ENCODE measurements at places on chromosomes 5 and 9.
A peak's percentile ranks its signal among the peaks of the same experiment; 100 is the strongest.

- DNase-seq: no peak
Observed at GRCh38 chr5:10543585-10544040, 20.3 kb upstream of the ANKRD33B start.

DNA sequence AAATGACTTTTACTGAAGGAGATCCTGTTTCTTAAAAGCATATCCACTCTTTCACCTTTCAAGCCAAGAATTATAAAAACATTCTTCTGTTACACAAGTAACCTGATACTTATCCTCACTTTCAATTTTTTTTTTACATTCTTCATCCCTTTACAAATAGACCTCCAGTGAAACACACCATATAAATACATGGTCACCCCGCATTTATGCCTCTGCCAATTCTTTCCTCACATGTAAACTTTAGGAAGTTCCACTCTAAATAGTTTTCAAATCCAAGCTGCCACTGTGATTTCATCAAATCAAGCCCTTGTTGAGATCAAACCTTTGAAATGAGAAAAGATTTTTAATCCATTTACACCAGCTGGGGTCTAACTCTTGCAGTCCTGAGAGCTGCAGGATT lies 40.0 kb downstream of the GAS1 start:
- DNase-seq: no peak

DNA sequence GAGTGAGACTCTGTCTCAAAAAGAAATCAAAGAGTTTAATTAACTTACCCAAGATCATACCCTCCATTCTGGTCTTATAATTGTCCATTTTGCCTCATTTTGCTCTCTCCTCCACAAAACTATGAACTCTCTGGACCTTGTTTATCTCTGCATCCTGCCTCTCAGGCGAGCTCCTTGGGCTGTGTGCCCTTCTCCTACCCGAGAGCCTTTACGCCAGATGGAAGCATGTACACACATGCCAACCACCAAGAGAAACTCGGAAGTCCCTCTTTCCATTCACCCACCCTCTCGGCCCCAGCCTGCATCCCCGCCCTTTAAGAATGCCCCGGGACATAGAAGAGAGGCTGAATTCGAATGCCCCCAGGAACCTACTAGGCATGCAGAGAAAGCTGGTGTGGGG lies 25.9 kb downstream of the CPLX2 start:
- DNase-seq: no peak

DNA sequence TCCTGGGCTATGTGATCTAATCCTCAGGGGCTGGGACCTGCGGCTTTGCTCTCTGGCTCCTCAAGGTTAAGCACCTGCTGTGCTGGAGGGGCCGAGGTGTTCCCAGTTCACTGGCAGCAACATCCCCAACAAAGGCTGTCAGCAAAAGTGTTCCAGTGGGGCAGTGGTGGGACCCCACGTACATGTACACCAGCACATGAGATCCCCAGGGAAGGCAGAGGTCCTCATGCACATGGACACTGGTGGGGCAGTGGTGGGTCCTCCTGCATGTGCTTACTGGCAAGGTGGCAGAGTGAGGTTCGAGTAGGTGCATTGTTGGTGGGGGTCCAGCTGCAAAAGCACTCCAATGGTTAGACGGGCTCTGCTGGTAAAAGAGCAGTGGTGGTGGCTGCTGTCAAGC lies 255.6 kb upstream of the MPDZ start:
- no peak for DNase-seq

- DNase-seq: peak; percentile 68
Observed at GRCh38 chr5:91146230-91146629, 236.9 kb downstream of the ARRDC3 start.

DNA sequence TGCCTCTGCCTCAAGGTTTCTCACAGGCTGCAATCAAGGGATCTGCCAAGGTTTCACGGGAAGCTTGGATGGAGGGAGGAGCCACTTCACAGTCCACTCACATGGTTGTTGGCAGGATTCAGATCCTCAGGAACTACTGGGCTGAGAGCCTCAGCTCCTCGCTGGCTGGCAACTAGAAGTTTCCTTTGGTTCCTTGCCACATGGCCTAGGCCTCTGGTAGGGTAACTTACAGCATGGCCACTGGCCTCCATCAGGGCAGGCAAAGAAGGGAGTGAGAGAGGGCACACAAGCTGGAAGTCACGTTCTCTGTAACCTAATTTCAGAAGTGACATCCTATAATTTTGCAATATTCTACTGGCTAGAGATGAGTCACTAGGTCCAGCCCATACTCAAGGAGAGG lies 32.2 kb downstream of the SPOCK1 start:
- DNase-seq: peak; percentile 51

DNA sequence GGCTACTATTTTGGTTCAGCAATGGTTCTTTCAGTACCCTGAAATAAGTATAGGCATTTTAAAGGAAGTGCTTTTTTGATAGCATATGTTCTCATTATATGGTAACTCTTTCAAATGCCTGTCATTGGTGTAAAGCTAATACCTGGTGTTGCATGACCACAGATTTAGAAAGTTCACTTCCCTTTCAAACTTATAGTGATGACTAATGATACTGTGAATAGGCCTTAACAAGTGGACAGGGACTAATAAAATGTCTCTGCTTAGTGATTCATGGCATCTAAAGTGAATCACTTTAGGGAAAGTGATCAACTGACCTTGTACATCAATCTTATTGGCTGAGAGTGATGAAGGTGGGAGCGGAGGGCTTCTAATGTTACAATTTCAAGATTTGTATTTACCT lies 21.6 kb downstream of the MRPL22 start:
- DNase-seq: no peak

DNA sequence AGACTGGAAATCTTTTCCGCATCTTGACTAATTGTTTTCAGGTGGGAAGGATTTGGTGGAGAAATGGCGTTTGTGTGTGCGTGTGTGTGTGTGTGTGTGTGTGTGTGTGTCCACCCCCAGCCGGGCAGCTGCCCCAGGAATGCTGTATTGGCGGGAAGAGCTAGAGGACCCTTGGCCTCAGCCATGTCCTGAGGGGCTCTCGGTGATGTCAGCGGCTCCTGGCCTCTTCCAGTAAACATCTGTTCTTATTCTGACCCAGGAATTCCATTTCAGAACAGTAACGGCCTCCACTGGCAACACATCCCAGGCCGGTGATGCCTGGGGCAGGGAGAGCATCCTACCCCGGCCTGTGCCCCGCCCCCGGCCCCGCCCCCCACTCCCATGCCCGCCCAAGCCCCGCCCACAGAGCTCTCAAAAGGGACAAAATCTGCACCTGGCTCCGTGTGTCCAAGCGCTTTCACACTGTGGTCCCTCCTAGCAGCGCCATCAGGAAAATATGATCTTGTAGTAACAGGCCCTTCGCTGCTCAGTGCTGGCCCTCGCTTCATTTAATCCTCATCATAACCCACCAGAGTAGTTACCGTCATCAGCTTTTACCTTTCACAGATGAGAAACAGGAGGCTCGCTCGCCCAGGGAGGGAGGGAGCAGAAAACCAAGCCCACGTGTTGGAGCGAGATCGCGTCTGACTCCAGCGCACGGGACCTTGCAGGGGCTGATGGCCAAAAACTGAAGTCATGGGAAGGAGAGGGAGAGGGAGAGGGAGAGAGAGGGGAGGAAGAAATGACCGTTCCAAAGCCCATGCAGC lies 18.9 kb downstream of the ADAMTS2 start:
- DNase-seq: peak; percentile 61

DNA sequence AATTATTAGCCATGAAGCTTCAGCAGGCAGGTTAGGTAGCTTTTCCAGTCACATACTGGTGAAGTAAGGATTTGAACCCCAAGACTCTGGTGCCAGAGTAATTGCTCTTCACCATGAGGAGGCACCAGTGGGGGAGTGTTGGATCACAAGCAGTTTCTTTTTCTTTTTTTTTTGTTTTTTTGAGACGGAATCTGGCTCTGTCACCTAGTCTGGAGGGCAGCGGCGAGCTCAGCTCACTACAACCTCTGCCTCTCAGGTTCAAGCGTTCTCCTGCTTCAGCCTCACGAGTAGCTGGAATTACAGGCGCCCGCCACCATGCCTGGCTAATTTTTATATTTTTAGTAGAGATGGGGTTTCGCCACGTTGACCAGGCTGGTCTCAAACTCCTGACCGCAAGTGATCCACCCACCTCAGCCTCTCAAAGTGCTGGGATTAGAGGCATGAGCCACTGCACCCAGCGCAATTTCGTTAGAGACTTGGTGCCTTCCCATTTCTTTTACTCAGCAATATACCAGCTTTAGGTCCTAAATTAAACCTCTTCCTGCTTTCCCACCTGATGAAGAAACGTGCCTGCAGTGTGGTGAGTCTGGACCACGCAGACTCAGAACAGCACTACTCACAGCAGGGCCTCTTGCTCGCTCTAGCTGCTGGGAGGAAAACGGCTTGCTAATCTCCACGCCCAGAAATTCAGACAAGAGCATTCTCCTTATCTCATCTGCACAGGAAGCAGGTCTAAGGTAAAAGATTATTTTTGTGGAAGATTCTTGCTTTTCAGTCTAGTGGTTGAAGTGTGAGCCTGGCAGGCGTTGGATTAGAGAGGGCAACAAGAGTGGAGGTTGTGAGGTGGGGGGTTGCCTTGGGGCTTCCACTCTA lies at the start of gene S100Z:
S100Z (plus strand) TSS at position 596 of the 873 bp plus-strand sequence. CDS start 25,346 bp downstream, outside the sequence.
- peak; percentile 20 for DNase-seq

DNA sequence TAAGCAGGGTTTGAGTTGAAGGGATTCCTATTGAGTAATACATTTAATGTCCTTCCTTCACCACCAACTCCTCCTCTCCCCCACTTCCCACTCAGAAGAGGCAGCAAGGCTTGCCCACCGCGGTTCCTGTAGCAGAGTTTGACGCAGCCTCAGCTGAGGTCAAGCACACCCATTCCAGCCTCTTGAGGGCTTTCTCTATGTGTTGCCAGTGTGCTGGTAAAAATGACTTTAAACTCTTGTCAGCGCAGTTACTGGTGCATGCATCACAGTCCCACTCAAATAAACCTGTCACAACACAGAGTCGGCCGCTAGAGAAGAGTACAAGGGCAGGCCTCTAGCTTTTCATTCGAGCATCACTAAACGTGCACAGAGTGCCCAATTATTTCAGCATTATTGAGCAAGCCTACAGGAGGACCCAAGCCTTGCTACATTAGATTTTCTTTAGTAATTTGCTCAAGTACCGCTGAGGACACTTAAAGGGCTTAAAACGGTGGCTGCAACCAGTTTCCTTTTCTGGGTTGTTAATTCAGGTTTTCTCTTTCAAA lies 79.6 kb downstream of the TLE4 start:
- DNase-seq: no peak

GRCh38 chr5:128559300-128560297 lies 21.6 kb upstream of the FBN2 start:
- peak; percentile 29 for DNase-seq

DNA sequence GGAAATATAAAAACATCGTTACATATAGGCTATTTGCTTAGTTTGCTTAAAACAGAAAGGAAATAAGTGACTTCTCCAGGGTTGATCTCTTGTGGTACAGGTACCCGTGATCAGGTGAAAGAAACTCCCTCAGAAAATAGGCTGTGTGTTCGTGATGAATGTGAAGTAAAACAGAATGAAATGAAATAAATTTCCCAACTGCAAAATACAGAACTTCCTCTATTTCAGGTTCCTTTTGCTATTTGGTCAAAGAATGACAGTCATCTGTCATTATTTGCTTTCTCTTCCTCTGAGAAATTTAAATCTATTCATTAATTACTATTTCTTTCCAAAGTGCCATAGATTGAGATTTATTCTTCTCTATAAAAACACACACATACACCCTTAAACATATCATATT lies 408.1 kb downstream of the FAM170A start:
- DNase-seq: no peak

DNA sequence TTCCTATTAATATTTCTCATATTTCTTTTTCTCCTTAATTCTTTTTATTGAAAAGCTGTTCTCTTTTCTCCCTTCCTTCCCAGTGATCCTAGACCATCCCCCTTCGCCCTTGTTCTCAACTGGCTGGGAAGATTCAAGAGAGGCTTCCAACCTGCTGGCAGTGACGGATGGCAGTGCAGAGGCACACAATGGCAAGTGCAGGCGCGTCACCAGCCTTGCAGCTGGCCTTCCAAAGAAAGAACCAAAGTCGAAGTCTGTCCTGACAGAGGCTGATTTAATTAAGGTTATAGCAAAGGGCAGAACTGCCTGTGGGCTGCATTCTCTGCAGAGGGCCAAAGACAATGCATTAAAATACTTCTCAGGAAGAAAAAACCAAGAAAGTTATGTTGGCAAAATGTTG lies 7.4 kb downstream of the CEMIP2 start:
- no peak for DNase-seq

- DNase-seq: no peak
Observed at GRCh38 chr9:11192993-11193392, 580.2 kb upstream of the PTPRD start.

- DNase-seq: no peak
Observed at GRCh38 chr5:171711571-171711970, 74.0 kb upstream of the SMIM23 start.

GRCh38 chr5:143933451-143933850 lies 121.5 kb downstream of the HMHB1 start:
- DNase-seq: no peak

DNA sequence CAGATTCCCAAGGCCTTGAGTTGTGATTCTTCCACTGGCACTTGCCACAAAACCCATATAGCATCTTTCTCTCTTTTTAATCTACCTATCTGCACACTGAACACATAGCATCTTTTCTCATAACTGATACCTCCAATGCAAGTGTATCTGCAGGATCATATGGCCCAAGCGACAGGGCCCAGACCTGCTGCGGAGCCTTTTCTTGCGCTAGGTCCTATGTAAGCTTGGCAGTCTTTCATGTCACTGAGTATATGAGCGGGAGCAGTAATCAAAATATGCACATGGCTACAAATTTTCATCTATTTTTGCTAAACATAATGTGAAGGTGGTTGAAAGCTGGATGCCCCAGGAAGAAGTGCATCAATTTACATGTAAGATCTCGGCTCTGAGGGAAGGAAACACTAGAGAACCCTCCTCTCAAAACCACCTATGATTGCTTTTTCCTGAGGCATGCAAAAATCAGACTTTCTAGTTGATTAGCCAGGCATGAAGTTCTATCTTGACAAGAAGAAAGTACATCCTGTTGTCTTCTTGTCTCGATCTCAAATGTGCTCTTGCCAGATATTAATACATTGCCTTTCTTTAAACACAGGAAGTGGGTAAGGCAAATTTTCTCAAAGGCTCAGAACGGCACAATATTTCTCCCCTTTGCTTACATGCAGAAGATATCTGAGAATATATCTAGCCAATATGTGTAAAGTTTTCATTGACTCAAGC lies 26.9 kb upstream of the CEMIP2 start:
- DNase-seq: no peak

DNA sequence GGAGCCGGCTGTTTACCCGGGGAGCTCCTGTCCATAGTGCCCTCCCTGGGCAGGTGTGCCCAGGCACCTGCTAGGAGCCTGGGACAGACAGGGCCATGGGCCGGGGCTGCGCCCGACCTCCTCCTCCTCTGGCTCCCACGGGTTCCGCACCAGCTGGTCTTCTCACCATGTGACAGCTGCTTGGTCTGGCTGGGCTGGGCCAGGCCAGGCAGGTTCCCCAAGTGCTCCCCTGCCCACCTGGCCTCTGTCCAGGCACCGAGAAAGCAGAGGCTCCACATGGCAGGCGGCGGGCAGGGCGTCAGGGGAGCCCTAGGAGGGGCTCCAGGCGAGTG lies 60.0 kb downstream of the OLFM1 start:
- no peak for DNase-seq

GRCh38 chr5:170418736-170419135 lies 29.6 kb upstream of the KCNMB1 start:
- no peak for DNase-seq

- no peak for DNase-seq
Observed at GRCh38 chr5:13804336-13804735, 140.2 kb downstream of the DNAH5 start.
